ENCODE measurements at places on chromosomes 11 and 22. TPM values are rescaled to one million over a fixed set of nuclear protein-coding genes. Genes with fewer than 3 reads are reported as not detected.

Gene FAM227A
- 0.75 TPM for total RNA-seq

Gene OR10A2
- not detected for total RNA-seq

Gene EMID1
- 0.29 TPM for total RNA-seq

Gene MRGPRX4
- total RNA-seq, result not detected

Gene TUB
- 6.4 TPM for total RNA-seq

Gene KDELR3
- 17.9 TPM for total RNA-seq

Gene MYRF
- total RNA-seq, result 14.2 TPM
